ENCODE measurements at places on chromosomes 12 and 14.
A peak's percentile ranks its signal among the peaks of the same experiment; 100 is the strongest.

- DNase-seq, result no peak
Observed at GRCh38 chr14:30532264-30532663, 26.7 kb upstream of the G2E3 start.

DNA sequence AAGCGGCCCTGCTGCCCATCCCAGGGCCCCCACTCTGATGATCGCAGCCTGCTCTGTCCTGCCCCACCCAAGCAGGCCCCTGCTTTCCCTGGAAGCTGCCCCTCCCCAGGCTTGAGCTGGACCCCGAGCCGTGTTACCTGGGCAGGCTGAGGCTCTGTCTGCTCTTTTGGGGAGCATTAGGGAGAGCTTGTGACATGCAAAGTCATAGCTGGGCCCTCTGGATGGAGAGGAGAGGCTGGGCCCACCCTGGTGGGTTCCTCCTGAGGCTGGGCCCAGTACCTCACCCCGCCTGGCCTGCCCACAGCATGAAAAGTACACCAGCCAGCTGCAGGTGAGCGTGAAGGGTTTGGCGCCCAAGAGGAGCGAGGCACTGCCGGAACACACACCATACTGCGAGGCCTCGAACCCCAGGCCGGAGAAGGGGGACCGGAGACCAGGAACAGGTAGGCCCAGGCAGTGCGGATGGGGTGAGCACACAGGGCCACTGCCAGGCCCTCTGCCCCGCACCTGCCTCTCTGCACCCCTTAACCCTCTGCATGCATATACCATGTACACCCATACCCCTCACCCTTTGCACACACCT is 15.0 kb downstream of the CEP170B start:
- DNase-seq, result no peak

DNA sequence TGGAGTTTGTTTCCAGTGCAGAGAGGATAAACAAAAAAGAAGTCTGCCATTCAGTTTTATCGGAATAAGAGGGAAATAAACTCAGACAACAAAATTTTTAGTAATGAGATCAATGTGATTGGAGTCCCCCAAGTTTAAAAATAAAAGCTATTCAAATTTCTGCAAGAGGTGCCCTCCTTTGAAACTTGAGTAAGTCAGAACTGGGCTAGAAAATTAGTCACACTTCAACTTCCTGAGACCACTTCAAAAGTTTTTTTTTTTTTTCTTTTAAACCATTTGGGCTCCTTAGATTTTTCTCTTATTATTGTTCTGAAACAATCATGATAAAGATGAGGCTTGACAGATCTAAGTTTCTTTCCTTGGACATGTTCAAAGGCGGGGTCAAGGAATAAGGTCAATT is 3.2 kb downstream of the DACT1 start:
- no peak for DNase-seq

GRCh38 chr12:11798856-11799501 is 149.5 kb downstream of the ETV6 start:
- no peak for DNase-seq

- no peak for DNase-seq
Observed at GRCh38 chr12:32183650-32184049, 77.0 kb downstream of the BICD1 start.

- no peak for DNase-seq
Observed at GRCh38 chr14:76050250-76050649, 64.7 kb downstream of the IFT43 start.

DNA sequence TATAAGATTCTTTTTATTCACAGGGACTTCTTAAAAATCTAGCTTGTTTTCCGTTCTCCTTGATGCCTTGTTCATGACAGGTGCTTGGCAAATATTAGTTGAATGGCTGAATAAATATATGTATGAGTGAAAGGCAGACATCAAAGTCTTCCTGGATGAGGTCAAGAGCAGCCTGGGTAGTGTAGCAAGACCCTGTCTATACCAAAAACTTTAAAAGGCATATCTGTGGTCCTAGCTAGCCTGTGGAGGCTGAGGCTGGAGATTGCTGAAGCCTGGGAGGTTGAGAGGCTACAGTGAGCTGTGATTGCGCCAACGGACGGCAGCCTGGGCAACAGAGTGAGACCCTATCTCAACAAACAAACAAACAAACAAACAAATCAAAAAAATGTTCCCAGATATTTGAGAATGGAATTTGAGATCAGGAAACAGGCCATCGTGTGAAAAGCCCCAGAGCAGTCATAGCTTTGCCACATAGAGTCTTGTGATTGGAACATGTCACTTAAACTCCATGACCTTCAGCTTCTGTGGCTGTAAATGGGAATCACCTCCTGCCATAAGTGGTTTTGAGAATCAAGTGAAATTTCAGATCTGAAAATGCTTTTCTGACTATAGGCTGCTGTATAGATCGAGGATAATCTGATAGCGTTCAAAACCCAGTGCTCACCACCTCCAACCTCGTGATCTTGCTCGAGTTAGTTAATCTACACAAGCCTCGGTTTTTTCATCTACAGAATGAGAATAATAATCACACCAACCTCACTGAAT is 64.3 kb downstream of the ZFP36L1 start:
- DNase-seq, result no peak

GRCh38 chr12:54358191-54358944 is 5.9 kb downstream of the GPR84 start:
- DNase-seq, result no peak

DNA sequence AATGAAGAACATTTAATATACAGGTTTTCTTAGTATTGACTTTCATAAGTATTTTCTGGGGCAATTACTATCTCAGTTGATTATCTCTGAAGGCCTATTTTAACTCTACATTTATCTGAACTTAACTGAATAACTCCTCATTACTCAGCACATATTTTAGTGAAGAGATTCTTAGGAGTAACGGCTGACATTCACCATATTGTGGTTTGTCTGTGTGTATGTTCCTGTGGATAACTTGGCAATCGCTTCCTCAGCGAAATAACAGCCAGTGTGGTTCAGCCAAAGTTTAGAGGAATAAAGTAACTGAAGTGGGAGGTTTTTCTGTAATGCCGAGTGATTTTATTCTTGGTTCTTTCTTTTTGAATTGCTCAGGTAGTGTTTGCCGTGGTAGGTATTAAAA is 168.0 kb downstream of the RAD51B start:
- no peak for DNase-seq

GRCh38 chr14:52318826-52319645 is 4.9 kb downstream of the PTGER2 start:
- no peak for DNase-seq

DNA sequence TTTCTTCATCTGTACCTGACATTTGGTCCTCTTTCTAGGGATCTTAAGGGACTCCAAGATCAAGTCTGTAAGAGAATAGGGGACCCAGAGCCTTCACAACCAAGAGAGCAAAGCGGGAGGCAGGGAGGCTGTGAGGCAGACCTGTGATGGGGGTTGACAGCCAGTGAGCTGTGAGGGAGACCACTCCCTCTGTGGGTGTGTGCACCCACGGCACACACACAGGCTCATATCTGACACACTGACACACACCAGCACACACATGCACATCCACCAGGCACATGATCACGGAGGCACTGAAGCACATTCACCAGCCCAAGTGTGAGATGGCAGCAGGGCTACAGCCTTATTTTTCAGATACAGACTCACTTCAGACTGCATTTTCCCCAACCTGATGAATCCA is 55.2 kb downstream of the SPTB start:
- no peak for DNase-seq

GRCh38 chr14:71625175-71625574 is 307.1 kb upstream of the RGS6 start:
- DNase-seq, result no peak

DNA sequence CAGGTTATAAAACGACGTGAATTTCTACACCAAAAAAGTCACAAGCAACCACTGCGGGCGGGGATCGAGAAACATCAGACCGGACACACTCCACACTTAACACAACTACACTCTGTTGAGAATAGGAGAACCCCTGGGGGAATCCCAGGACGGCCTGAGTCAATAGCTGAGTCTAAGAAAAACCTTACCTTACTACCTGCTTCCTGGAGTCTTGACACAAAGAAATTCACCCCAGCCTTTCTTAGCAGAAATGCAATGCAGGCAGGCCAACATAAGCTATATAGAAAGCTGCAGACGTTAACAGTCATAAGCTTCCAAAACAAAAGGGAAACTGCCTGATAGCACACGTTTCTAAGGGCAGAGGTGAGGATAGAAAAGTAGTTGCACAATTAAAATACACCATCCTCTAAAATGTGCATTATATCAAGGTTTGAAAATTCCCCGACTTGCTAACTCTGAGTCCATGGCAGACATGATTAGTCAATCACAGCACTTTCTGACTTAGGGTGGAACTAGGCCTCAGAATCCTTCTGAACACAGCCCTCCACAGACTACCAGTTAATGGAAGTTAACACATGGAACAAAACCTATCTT is 68.0 kb downstream of the CCDC88C start:
- DNase-seq, result peak; percentile 46

- DNase-seq, result no peak
Observed at GRCh38 chr12:22101749-22102243, 55.8 kb downstream of the CMAS start.

DNA sequence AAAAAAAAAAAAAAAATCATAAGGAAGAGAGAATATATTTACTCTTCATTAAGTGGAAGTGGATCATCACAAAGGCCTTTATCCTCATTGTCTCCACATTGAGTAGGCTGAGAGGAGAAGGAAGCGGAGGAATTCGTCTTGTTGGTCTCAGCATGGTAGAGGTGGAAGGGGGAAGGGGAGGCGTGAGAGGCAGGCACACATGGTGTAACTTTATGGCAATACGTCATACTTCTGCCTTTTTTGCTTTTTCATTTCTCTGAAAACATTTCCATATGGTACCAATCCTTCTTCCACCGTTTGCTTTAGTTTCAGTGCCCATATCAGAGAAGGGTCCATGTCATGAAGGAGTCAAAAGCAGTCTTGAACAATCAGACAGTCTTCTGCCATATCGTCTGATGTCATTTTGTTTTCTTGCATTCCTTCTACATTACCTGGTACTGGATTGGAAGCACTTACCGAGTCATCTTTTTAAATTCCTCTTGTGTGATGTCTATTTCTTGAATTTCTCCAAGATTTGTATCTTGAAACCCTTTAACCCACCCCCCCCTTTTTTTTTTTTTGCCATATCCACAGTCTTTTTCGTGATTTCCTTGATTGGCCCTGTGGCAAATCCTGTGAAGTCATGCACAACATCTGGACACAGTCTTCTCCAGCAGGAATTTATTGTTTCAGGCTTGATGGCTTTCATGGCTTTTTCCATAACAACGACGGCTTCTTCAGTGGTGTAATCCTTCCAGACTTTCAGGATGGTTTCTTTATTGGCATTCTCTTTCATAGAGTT is 8.9 kb downstream of the FUT8 start:
- no peak for DNase-seq

GRCh38 chr12:2664721-2665577 is 129.8 kb upstream of the FKBP4 start:
- no peak for DNase-seq

DNA sequence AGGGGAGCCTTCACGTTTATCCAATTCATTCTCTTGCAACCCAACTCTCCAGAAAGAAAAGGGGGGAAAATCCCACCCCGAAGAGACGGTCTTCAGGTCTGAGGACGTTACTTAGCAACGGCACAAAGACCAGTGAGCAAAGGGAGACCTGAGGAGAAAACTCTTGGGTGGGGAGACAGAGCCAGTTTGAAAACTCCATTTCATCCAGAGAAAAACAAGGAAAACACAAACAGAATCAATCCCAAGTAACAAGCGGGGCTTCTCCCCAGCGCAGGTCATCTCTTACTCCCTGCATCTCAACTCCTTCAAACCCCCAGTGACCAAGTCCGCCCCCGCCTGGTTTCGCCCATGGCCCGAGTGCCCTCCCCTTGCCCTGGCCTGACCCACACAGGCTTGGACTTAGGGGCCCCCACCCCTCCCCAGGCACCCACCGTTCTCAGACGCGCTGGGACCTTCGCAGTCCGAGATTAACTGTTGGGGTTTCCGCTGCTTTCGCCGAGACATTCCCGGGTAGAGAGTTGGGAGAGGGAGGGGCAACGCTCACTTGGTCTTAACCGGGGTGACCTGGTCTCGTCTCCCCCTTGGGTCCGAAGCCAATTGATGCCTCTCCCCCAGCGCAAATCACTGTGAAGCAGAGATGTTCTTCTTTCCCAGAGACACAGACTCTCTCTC is 10.4 kb upstream of the SALL2 start:
- DNase-seq, result no peak

DNA sequence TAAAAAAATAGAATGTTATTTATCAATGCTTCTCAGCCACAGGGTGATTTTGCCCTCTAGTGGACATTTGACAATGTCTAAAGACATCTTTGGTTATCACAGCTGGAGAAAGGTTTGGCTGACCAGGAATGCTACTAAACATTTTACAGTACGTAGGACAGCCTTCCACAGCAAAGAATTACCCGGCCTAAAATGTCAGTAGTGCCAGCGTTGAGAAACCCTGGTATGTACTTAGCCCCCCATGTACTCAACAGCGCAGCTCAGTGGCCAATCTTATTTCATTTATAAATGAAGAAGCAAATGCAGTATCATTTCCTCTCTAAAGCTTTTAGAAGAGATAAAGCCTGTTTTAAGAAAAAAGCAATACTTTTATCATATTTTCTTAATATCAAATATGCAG is 5.8 kb downstream of the MARK3 start:
- DNase-seq, result no peak

GRCh38 chr12:6461401-6462233 is 8.9 kb downstream of the VAMP1 start:
- peak; percentile 65 for DNase-seq

GRCh38 chr12:23729359-23729758 is 220.1 kb downstream of the SOX5 start:
- DNase-seq, result no peak

DNA sequence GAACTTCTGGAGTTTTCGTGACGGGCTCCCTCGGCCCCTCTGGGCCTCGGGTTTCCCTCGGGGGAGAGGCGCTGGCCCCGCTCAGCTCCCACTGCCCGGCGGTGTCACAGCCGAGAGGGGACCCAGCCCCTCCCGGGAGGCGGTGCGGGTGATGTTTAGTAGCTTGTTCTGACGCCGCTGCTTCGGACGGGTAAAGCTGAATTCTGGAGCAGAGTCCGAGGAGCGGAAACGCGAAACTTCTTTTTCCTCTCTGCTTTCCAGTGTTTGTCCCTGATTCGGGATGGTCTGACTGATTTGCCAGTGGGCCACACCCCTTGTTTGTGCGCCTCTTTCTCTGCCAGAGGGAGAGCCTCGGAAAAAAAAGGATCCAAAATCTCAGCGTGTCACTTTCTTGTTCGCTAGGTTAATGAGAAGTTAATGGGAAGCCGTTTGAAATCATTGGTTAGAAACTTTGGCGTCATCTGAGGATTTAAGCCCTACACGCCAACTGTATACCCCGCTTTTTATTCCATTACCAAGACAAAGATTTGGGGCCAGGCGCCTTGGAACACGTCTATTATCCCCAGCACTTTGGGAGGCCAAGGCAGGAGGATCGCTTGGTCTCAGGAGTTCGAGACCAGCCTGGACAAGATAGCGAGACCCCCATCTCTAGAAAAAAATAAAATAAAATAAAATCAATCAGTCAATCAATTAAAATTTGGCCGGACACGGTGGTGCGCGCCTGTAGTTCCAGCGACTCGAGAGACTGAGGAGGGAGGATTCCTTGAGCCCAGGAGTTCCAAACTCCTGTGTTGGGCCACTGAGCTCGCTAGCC is 756 bp downstream of the TULP3 start:
- DNase-seq, result no peak
